ENCODE measurements at places on chromosomes 2 and 18. TPM values are rescaled to one million over a fixed set of nuclear protein-coding genes. Genes with fewer than 3 reads are reported as not detected.
A peak's percentile ranks its signal among the peaks of the same experiment; 100 is the strongest.

Gene FAHD2A
- polyA plus RNA-seq = 24.5 TPM

DNA sequence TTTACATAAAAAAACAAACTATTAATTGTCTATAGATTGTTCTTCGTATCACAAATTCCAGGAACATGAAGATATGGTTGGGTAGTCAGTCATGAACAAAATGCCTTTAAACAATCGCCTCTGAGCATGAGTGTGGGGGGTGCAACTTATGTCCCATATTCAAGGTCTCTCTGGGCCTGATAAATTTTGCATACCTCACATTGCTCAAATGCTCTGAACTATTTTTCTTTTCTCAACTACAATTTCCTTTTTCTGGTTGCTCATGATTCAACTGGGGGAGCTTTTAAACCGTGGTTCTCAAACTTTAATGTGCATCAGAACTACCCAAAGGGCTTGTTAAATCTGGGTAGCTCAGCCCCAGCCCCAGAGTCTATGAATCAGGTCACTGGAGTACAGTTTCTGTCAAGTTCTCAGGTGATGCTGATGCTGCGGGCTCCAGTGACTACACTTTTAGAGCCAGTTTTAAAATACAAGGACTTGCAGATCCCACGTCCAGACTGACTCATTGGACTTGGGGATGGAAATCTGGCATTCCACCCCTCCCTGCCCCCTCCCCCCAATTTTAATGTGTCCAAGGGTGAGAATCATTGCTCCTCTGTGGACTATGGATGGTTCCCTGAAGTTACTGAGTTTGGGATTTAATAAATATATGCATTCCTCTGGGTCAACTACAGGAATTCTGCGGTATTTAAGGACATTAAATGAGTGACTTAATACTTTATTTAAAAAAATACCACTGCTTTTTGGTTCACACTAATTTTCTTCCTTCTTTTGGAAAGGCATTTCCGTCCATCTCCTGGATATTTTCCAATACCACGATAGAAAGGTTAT is 1.5 kb upstream of the GPD2 start:
- DNase-seq = peak; percentile 50

DNA sequence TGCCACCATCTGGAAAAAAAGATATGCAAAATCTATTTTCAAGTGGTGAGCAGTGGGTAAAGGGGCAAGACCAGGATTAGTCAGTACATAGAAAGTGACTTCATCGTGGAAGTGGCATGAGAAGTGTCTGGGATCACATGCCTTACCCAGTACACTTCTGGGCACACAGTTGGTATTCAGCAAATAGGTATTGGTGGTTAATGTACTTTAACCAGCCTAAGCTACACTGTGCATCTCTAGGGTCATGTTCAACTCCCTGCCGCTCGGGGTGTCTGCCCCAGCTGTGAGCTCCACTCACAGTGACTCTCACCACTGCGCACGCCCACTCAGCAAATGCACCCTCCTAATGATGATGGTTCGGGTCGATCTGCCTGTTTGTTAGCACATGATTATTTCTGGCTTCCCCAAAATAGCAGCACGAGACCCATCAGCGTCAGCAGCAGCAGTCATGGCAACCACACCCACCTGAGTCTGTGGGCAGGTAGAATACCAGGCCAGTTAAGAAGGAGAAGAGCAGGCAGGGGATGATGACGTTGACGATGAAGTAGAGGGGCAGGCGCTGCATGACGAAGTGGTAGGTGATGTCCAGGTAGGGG is 11.1 kb downstream of the CHRNA1 start:
- DNase-seq = no peak

GRCh38 chr2:54613794-54614257 is 109.6 kb upstream of the EML6 start:
- peak; percentile 17 for DNase-seq

Gene MDH1B
- 0.70 TPM for polyA plus RNA-seq

Gene ALLC
- polyA plus RNA-seq = not detected

- DNase-seq = peak; percentile 87
Observed at GRCh38 chr18:22342625-22343024, 75.1 kb downstream of the CTAGE1 start.

Gene DHRS9
- not detected for polyA plus RNA-seq

- peak; percentile 71 for DNase-seq
Observed at GRCh38 chr2:216426166-216426777, 14.0 kb downstream of the SMARCAL1 start.

- DNase-seq = no peak
Observed at GRCh38 chr2:122535960-122536505, 780.6 kb downstream of the TSN start.

GRCh38 chr2:56123538-56123937 is 60.3 kb upstream of the CCDC85A start:
- no peak for DNase-seq

GRCh38 chr2:72115110-72116080 is 32.3 kb downstream of the CYP26B1 start:
- DNase-seq = peak; percentile 94
